ENCODE measurements at places on chromosomes 2 and 18.

GRCh38 chr2:176388861-176389260 lies 119.6 kb downstream of the MTX2 start:
- DNase-seq = no peak

- no peak for DNase-seq
Measured at GRCh38 chr2:73283545-73284295, 558 bp downstream of the FBXO41 start.

- DNase-seq = no peak
Measured at GRCh38 chr2:233065954-233066470, 5.9 kb downstream of the INPP5D start.

- DNase-seq = no peak
Measured at GRCh38 chr18:56910237-56910636, 236.7 kb upstream of the BOD1L2 start.

- no peak for DNase-seq
Measured at GRCh38 chr2:236156095-236156859, 11.9 kb downstream of the GBX2 start.

- no peak for DNase-seq
Measured at GRCh38 chr18:25327584-25327983, 24.4 kb downstream of the ZNF521 start.

- no peak for DNase-seq
Measured at GRCh38 chr2:38835015-38835601, 40.6 kb downstream of the DHX57 start.

- DNase-seq = no peak
Measured at GRCh38 chr18:36831139-36831538, 2.2 kb downstream of the KIAA1328 start.

- no peak for DNase-seq
Measured at GRCh38 chr2:177076636-177077179, 135.9 kb upstream of the HNRNPA3 start.

- DNase-seq = no peak
Measured at GRCh38 chr2:129673847-129674711, 305.4 kb upstream of the RAB6C start.

- DNase-seq = no peak
Measured at GRCh38 chr2:123908522-123908921, 116.6 kb upstream of the CNTNAP5 start.

GRCh38 chr2:196066291-196067087 lies 2.1 kb downstream of the DNAH7 start:
- peak; percentile 26 for DNase-seq

GRCh38 chr2:23363831-23364230 lies 21.1 kb upstream of the KLHL29 start:
- DNase-seq = no peak

DNA sequence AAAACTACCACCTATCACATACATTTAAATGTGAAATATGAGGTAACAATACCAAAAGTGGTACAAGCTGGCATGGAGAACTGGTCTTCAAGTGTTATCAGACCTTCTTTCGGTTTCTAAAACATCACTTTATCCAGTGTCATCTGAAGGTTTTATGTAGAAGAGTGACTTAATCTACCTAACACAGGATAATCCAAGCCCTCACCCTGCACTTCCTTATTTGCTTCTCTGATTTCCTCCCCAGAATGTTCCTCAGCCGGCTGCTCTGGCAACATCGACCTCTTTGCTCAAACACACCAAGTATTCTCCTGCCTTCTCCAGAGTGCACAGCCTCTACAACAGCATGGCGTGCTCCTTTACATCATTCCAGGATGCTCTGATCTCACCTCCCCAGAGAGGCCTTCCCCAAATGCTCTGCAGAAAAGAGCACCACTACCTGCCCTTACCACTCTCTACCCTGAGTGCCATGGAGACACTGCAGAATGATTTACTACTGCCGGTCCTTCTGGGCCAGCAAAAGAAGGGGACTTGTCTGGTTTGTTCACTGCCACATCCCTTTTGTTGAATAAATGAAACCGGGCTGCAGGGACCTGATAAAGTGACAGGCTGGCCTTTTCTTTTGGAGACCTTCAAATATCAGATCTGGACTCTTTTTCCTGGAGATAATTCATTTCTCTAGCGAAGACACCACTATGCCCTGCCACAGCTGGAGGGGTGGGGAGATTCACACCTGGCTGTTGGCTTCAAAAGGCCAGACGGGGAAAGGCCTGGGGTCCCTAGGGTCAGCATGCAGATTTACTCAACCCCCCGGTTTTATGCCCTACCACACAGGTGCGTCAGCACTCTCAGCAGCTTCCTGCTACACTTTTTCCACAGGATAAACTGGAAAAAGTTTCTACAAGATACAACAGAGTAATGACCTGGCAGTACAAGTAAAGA lies 42.0 kb downstream of the TTR start:
- no peak for DNase-seq

- no peak for DNase-seq
Measured at GRCh38 chr2:9141706-9142460, 64.7 kb upstream of the ASAP2 start.

DNA sequence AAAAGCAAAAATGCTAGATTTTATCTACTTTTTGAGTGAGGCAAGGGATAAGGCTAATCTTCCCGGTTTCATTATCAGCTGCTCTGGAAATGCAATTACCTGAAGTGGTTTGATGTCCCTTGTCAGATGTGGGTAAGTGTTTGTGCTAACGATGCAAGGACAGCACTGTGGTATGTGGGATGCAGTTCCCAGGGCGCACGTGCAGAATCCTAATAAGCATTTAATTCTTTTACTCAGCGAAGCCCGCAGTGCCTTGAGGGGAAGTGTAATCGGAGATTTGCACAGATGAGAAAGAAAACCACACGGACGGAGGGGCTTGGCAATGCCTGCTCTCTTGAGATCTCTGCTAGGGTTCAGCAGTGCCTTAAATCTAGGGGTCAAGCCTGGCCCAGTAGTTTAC lies 108.5 kb upstream of the LYPD6 start:
- no peak for DNase-seq

- DNase-seq = no peak
Measured at GRCh38 chr2:37617119-37617892, 54.1 kb downstream of the CDC42EP3 start.

GRCh38 chr2:239261356-239261755 lies 139.5 kb downstream of the HDAC4 start:
- no peak for DNase-seq

DNA sequence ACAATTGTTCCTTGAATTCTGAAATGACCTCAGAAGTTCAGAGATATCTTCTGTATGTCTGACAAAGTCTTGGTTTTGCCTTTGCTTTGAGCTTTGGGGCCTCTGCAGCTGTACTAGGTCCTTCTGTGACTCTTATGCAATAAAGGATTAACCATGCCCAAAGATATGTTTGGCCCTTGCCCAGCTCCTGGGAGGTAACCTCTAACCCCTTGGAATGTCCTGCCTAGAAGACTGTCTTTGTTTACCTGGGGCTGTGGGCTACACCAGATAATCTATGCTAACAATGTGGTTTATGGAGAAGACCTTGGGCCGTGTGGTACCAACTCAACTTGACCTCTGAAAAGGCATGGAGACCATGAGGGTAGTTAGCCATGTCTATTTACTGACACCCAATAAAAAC lies 140.9 kb upstream of the CAPN13 start:
- no peak for DNase-seq

DNA sequence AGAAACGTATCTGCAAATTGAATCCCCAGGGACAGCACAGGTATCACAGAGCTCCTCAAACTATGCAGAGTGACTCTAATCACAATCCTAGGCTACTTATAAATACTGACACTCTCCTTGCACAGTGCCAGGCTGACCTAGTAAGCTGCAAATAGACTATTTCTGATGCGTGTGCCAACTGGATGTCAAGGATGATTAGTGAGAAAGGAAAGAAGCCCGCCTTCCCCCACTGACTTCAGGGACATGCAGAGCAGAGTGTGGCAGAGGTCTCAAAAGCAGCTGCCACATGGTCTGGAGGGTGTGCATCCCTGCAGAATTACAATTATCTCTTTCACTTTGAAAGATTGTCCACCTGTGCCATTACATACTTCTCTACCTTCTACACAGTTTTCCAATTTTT lies 235.6 kb downstream of the CPS1 start:
- no peak for DNase-seq

DNA sequence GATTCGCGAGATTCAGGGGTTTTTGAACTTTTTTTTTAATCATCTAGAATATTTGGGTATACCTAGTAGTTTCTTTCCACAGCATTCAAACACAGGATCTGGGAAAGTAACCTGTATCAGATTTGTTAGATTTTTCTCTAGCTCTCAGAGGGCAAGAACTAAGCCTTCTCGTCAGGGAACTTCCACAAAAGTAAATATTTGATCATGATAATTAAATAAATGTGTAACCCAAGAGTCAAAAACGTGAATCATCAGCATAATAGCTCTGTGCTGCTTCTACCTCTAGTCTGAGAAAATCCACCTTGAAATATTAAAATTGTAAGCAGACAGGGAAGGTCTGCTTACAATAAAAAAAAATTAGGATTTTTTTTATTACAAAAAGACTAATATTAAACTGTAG lies 225.7 kb upstream of the SPOPL start:
- DNase-seq = no peak

GRCh38 chr2:60521626-60522025 lies 31.8 kb downstream of the BCL11A start:
- DNase-seq = no peak

- no peak for DNase-seq
Measured at GRCh38 chr2:111031546-111032478, 88.9 kb upstream of the BCL2L11 start.

DNA sequence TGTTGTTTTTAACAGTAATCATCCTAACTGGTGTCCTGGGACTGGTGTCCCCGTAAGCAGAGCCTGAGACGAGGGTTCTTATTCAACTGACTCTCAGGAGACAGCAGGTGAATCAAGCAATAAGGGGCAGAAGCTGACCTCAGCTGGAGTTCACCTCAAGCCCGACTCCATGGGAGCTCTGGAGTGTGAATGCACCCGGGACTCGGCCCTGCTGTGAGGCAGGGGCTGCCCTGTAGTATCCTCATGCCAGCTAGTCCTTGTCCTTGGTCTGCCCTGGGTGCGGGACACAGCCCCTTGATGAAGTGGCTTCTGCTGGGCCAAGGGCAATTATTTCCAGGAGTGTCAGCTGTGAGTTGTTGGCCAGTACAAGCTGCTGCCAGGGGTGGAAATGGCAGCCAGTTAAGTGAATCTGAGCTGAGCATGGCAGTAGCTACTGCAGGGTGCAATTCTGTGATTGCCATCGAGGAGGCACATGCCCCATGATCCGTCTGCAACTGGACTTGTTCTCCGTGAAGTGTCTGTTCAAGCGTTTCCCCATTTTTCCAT lies 54.9 kb upstream of the OTOS start:
- DNase-seq = no peak

DNA sequence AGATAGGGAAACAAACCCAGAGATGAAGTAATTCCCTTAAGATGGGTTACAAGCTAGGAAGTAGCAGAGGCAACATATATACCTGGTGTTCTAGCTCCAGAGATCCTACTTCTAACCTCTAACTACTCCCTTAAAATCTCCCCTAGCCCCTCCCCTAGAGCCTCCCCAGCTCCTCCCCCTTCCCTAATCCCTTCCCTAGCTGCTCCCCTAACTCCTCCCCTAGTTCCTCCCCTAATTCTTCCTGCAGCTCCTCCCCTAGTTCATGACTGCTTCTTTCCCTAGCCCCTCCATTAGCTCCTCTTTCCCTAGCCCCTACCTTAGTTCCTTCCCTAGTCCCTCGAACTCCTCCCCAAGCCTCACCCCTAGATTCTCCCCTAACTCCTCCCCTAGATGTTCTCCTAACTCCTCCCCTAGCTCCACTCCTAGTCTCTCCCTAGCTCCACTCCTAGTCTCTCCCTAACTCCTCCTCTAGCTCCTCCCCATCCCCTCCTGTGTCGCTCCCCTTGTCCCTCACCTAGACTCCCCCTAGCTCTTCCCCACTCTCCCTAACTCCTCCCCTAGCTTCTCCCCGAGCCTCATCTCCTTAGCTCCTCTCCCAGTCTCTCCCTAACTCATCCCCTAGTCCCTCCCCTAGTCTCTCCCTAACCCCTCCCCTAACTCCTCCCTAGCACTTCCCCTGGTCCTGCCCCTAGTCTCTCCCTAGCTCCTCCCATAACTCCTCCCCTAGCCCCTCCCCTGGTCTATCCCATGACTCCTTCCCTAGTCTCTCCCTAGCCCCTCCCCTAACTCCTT lies 108.9 kb downstream of the CD226 start:
- no peak for DNase-seq

- no peak for DNase-seq
Measured at GRCh38 chr2:112075490-112076260, 20.6 kb downstream of the TMEM87B start.

- DNase-seq = no peak
Measured at GRCh38 chr2:88230911-88231310, 60.8 kb downstream of the THNSL2 start.

GRCh38 chr2:195695002-195695631 lies 38.1 kb downstream of the SLC39A10 start:
- no peak for DNase-seq

GRCh38 chr18:45349467-45349866 lies 265.8 kb upstream of the SLC14A2 start:
- no peak for DNase-seq

DNA sequence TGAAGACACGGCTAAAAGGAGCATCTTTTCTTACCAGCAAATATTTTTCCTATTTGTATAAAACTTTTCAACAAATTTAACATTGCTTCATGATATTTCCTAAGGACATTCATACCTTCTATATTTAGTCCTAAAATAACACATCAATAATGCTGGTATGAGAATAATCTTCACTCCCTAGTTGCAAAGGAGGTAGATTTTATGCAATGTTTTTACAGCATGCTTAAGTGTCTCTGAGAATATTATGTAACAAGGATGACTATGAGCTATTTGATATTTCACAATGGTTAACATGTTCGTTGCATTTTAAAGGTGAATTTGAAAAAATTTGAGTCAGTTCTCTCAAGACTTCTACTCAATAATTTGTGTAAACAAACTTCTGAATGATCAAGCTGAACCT lies 506.7 kb downstream of the NUP35 start:
- DNase-seq = no peak

DNA sequence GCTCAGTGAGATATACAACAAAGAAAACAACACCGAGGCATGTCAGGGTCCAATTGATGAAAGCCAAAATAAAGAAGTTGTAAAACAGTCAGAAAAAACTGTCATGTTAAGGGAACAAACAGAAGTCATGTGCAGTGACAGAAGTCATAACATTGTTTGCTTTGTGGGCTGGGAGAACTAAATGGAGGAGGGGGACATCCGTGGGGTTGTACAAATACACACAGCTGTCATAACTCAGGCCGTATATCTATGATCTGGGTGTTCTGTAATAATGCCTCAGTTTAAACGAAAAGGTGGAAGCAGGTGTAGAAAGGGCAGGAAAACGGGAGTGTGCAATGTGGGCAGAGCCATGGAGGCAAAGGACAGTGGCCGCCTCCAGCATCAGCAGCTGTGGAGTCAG lies 27.3 kb downstream of the TIMM21 start:
- no peak for DNase-seq

- peak; percentile 55 for DNase-seq
Measured at GRCh38 chr2:71453404-71454220, at the start of gene DYSF. TSS of gene DYSF (plus strand) at chr2:71453561.

Data from head of caudate nucleus (tissue), 42 donors.